ENCODE measurements at places on chromosomes 2 and 18. TPM values are rescaled to one million over a fixed set of nuclear protein-coding genes. Genes with fewer than 3 reads are reported as not detected.

The EFEMP1 gene
- 131 TPM for polyA plus RNA-seq

The TAF1B gene
- polyA plus RNA-seq = 2.9 TPM

The REG3A gene
- polyA plus RNA-seq = 0.41 TPM

The ASXL3 gene
- polyA plus RNA-seq = 0.97 TPM

The SMAD2 gene
- 30.7 TPM for polyA plus RNA-seq

The SNED1 gene
- 6.7 TPM for polyA plus RNA-seq

The SCN7A gene
- 9.4 TPM for polyA plus RNA-seq

The RESP18 gene
- not detected for polyA plus RNA-seq

The REL gene
- polyA plus RNA-seq = 1.8 TPM

The DSG1 gene
- polyA plus RNA-seq = 0.34 TPM

The KCNE4 gene
- polyA plus RNA-seq = 3.3 TPM

The B3GNT7 gene
- 2.5 TPM for polyA plus RNA-seq

The TUBA4B gene
- not detected for polyA plus RNA-seq

The PRADC1 gene
- 134 TPM for polyA plus RNA-seq

The SEMA4F gene
- polyA plus RNA-seq = 1.7 TPM

The RAB17 gene
- polyA plus RNA-seq = 2.1 TPM

The LAMA3 gene
- polyA plus RNA-seq = 1.7 TPM

The SMCHD1 gene
- 7.1 TPM for polyA plus RNA-seq

The TLX2 gene
- polyA plus RNA-seq = 0.05 TPM

The COL5A2 gene
- polyA plus RNA-seq = 9.0 TPM

The ZAP70 gene
- 1.3 TPM for polyA plus RNA-seq

The CRYGC gene
- polyA plus RNA-seq = not detected

The KRTCAP3 gene
- 0.38 TPM for polyA plus RNA-seq

The IL36B gene
- not detected for polyA plus RNA-seq

The PARD3B gene
- 3.0 TPM for polyA plus RNA-seq

The KCNS3 gene
- 1.3 TPM for polyA plus RNA-seq

The SRSF7 gene
- polyA plus RNA-seq = 51.1 TPM

The PFN4 gene
- 2.8 TPM for polyA plus RNA-seq

The ALPG gene
- polyA plus RNA-seq = not detected

The EN1 gene
- not detected for polyA plus RNA-seq

The IL1R1 gene
- polyA plus RNA-seq = 32.2 TPM

The FAHD2B gene
- polyA plus RNA-seq = 21.0 TPM

The CD8B2 gene
- polyA plus RNA-seq = not detected

The MYL1 gene
- 0.14 TPM for polyA plus RNA-seq

The CPLX4 gene
- not detected for polyA plus RNA-seq

The TXNDC2 gene
- not detected for polyA plus RNA-seq

The LRRTM1 gene
- 0.72 TPM for polyA plus RNA-seq

The ATG16L1 gene
- 7.9 TPM for polyA plus RNA-seq

The NCKAP1 gene
- 63.0 TPM for polyA plus RNA-seq

The ALK gene
- polyA plus RNA-seq = 0.05 TPM

The FAM168B gene
- 34.1 TPM for polyA plus RNA-seq

The DNAJC5G gene
- polyA plus RNA-seq = 2.2 TPM

The LOXHD1 gene
- 0.34 TPM for polyA plus RNA-seq
